ENCODE measurements at places on chromosomes 1 and 21.

GRCh38 chr1:226606311-226607267 is 58.0 kb downstream of the STUM start:
- no peak for DNase-seq

DNA sequence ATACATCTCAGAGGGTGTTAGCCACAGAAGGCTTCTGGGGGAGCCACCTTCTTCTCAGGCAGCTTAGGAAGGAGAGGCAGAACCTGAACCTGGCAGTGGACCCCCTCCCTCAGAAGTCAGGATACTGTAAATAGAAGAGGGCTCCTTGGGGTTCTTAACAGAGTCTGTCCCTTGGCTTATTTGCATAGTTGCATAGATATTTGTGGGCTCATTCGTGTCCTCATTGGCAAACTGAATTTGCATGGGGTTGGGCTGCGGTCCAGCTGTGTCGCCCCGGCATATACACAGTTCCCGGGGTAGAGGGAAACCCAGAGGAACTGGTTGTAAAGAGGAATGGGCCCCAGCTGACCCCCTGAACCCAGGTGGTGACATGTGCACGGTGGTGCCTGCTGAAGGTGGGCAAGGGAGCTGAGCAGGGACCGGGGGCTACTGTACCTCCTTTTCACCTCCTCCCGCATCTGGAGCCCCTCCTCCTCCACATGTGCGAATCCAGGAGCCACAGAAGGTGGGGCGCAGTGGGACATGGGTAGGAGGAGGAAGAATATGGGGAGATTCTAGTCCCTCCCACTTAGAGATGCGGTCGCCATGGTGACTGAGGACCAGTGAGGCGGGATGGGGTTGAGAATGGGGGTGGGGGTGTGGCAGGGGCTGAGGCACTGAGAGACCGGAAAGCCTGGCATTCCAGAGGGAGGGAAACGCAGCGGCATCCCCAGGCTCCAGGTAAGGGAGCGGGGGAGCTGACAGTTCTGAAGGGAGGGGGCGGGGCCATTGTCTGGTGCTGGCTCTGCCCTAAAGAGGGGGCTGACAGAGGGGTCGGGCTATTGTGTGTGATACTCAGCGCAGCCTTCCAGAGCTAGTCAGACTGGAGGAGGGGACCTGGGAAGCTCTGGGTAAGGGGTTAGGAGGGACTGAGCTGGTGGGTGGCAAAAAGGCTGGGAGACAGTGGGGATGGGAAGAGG is 3.7 kb upstream of the SEMA4A start:
- DNase-seq, result no peak

DNA sequence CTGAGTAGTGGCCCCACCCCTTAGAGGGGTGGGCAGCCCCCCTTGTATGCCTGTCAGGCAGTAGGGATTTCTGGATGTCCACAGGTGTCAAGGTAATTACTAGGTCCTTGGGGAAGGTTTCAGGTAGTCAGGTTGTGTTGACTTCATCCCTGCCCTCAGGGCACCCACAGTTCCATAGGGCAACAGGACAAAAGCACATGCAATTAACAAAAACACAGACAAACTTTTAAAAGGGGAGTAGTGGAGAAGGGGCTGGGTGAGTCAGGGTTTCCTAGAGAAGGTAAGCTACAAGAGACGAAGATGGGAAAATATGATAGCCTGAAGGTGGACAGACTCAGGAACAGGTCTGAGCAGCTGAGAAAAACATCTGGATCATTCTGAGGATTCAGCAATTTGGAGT is 14.1 kb downstream of the KRTCAP2 start:
- no peak for DNase-seq

DNA sequence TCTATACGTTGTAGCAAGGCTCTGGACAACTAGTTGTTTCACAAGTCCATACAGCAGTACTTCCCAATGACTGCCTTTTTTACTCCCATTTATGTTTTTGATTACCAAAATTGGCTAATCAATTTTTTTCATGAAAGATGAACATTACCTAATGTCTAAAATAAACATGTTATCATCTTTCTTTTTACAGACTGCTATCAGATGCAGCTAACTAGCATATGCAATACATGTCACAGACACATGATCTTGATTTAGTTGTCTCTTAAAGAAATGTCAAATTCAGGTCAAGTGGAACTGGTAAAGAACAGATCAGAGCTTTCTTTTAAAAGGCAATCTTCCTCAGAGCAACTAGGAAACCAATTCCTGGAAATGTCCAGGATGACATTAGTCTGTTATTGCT is 630 bp upstream of the DBT start:
- DNase-seq, result peak; percentile 64

- no peak for DNase-seq
These were observed 37.3 kb upstream of the ACTL8 start for GRCh38 chr1:17717594-17718535.

- no peak for DNase-seq
These were observed 5.5 kb downstream of the LCE1B start for GRCh38 chr1:152817309-152817708.

- DNase-seq, result no peak
These were observed 609 bp upstream of the ATF3 start for GRCh38 chr1:212607913-212608391.

DNA sequence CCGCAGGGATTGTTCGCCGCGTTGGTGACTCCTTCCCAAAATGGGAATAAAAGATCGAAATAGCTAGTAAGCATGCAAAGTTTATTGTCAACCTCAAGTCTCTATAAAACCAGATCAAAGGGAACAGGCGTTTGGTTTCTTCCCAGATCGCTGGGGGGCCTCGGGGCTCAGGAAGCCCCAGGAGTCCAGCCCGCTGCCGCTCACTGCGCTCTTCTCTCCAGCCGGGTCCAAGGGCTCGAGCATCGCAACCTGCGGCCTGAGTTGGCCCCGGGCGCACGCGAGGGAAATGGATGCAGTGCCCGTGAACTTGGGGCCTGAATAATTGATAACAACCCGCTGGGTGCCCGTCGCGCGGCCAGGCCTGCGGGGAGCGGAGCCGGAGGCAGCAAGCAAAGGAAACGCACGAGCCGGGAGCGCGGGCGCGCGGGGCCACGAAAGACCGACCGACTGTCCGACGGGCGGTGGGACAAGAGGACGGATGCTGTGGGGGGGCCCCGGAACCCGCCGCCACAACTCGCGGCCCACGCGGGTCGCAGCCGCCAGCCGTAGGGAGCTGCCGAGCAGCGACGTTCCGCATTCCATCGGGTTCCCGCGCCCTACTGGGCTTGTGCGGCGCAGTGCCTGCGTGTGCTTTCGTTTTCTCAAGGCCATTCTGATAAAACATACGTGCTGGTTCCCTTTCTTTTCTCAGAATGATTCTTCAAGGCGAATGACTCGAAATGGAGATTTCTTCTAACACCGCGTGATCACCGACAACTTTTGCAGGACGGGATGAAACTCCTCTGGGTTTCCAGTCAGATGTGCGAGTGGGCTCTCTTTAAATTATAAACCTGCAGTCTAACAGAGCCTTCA is 14.0 kb upstream of the ALX3 start:
- DNase-seq, result peak; percentile 12

DNA sequence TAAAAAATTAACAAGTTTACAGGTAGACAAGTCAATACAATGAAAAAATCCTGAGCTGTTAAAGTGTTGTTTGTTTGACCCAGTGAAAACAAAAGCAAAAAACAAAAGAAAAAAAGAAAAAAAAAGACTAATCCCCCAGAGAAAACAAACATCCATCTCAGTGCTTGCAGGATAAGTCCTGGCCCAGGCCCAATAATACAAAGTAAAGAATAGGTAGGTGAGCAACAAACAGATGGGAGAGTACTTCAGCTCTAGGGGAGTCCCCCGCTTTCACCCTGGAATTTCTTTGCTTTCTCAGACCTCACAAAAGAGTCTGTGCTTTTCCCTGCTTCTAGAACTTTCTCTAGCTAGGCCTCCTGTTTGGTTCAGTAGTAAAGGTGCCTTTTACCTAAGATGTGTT is 70.3 kb downstream of the ABCA4 start:
- no peak for DNase-seq

GRCh38 chr1:103353391-103353790 is 172.1 kb upstream of the RNPC3 start:
- DNase-seq, result no peak

GRCh38 chr1:32746130-32746529 is 43.6 kb upstream of the SYNC start:
- no peak for DNase-seq

- no peak for DNase-seq
These were observed 27.4 kb downstream of the RRP15 start for GRCh38 chr1:218312509-218312908.

- DNase-seq, result no peak
These were observed 13.6 kb upstream of the TARS2 start for GRCh38 chr1:150473659-150474058.

DNA sequence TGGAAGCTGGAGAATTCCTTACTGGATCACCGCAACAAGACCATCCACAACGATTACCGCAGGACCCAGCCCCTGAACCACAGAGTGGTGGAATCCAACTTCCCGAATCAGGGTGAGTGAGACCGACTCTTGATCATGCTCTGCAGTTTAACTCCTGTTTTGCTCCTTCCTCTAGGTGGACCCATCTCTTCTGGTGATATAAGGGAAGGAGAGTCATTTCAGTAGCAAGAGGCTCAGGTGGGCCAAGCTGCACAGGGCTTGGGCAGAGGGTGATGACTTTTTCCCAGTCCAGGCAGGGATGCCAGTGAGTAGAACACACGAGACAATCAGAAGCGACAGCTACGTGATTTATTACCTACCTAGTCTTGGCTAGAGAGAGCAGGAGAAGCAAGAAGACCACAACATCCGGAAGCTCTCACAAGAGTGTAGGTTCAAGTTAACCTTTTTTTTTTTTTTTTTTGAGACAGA is 25.2 kb downstream of the CA6 start:
- no peak for DNase-seq

DNA sequence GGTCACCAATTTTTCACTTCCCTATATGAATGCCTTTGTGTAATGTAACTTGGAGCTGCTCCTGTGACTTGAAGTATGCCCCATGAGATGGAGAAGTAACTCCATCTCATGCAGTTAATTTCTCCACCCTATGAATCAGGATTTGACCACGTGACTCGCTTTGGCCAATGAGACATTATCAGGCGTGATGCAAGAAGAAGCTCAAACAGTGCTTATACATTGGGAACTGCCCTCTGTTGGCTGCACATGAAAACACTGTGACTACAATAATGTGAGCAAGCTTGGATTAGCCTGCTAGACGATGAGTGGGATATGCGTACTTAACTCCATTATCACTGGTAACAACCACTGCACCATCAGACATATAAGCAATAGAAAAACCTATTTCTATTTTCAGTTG is 684.4 kb downstream of the PLA2G4A start:
- DNase-seq, result no peak

GRCh38 chr1:65177457-65177856 is 29.5 kb downstream of the AK4 start:
- DNase-seq, result no peak

GRCh38 chr1:56931211-56931610 is 34.6 kb downstream of the C8B start:
- no peak for DNase-seq

- no peak for DNase-seq
These were observed 49.9 kb downstream of the PRKCZ start for GRCh38 chr1:2099886-2100779.

DNA sequence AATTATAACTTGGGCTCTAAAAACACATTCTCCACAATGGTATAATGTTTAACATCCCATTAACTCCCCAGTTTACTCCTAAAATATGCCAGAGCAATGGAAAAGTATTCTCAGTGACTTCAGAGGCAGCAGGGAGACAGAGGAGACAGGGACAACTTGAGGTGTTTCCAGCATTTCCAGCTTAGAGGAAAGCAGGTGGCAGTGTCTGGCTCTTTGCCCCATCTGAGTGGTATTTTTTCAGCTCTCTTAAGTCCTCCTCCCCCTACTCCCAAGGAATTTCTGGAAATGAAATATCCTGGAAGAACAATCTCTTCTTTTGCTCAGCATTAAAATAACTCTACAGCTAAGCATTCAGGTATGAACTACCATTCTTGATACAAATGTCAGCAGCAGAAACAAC is 10.8 kb upstream of the ERMAP start:
- DNase-seq, result no peak

DNA sequence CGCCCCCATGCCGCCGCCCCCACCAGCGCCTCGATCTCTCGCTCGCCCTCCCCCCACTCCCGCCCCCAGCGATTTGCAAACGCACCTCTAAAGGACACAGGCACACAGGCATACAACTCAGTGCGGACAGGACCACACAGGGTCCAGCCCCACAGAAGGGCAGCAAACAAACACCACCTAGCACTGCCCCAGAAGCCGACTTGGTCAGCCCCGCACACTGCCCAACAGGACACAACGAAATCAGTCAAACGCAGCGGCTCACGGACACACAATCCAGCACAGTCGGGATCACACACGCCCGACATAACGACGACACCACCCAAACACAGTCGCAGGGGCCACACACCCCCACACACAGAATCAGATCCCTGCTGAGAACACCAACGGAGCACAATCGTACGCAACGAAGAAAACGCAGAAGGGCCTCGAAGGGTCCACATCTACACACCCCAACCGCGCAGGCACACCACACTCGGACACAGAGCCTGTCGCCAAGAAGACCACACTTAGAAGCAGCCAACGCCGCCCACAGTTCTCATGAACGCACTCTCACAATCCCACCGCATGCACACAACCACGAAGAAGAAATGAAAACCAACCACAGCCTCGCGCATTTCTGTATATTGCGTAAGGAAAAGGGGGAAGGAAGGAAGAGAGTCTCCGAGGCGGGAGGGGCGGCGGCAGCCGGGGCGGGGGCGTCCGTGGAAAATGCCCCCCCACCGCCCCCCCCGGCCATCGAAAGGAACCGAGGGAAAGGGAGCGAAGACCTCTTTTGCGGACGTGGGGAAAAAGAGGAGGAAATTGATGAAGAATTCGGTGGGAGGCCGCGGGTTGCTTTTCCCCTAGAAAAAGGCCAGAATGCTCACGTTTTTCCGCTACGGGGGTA is 481 bp downstream of the TAL1 start:
- DNase-seq, result no peak

DNA sequence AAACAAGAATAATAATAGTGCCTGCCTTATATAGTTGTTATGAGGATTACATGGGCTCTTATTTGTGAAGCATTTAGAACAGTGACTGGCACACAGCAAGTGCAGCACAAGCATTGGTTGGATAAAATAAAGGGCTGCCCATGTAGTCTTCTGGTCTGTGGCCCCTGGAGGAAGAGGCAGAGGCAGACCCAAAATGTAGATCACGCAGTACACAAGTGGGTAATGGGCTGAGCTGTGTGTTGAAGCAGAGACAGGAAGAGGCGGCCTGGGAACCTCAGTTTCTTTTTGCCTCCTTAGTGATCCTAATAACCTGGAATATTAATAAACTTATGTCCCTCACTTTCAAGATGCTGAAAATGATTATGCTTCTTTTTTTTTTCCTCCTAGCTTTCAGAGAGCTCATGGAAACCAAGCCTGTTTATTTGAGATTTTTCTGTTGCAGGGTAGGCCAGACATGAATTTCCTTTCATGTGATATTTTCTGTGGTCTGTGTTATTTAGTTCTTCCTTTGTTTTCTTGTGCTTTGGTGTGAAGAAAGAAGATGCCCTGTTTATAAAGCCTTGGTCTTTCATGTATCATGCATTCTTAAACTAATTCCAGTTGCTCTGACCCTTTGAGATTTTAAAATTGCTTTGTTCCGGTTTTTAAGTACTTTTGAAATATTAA is 42.5 kb downstream of the LRRC8D start:
- DNase-seq, result no peak

- no peak for DNase-seq
These were observed 41.9 kb upstream of the EPS8L3 start for GRCh38 chr1:109805486-109806165.

GRCh38 chr1:151998611-151999362 is 5.1 kb upstream of the S100A10 start:
- DNase-seq, result no peak

GRCh38 chr1:155137154-155137949 is 1.7 kb downstream of the SLC50A1 start:
- no peak for DNase-seq

All from AG09319 (cell line).